ENCODE measurements at places on chromosomes 13 and 19.

DNA sequence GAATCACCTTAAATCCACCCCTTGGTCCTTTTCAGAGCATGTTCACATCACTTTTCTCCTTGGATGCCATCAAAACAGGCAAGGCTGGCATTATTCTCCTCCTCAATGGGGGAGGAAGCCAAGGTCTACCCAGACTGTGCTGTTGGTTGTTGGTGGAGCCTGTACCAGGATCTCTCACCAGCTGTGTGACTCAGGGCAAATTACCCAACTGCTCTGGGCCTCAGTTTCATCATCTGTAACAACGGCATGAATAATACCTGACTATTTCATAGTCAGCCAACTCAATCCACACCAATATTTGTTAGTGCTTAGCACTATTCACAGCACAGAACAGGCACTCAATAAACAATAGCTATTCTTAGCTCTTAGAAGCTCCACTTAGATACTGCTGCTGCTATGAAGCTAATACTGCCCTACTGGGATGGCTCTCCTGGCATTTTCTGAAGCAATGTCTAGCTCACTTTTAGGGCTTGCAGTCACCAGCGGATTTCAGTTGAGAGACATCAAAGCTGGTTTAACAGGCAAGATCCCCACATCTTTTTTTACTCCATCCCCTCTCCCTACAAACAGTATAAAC lies 116.9 kb downstream of the CCNA1 start:
- no peak for DNase-seq

DNA sequence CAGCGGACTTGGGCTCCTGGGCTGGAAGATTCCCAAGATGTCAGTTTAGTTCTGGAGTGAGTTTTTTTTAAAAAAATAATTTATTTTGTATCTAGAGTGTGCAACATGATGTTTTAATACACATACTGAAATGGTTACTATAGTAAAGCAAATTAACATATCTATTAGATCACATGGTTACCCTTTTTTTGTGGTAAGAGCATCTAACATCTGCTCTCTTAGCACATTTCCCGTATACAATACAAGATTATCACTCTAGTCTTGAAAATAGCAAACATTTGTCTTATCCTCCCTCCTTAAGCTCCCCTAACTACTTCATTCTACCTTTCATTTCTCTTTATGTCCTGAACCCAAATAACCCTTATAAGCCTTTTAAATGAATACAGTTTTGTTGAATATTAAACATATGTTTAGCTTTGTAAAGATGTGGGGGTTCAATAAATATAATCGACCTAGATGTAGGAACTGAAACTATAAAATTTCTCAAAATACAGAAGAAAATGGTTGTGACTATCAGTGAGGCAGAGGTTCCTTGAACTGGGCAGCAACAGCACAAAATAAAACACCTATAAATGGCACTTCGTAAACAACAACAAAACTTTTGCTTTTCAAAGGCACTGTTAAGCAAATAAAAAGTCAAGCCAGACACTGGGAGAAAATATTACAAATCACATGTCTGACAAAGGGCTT lies 466.6 kb downstream of the FGF9 start:
- no peak for DNase-seq

- no peak for DNase-seq
These were observed 4.4 kb downstream of the BCAT2 start for GRCh38 chr19:48806518-48806817.

DNA sequence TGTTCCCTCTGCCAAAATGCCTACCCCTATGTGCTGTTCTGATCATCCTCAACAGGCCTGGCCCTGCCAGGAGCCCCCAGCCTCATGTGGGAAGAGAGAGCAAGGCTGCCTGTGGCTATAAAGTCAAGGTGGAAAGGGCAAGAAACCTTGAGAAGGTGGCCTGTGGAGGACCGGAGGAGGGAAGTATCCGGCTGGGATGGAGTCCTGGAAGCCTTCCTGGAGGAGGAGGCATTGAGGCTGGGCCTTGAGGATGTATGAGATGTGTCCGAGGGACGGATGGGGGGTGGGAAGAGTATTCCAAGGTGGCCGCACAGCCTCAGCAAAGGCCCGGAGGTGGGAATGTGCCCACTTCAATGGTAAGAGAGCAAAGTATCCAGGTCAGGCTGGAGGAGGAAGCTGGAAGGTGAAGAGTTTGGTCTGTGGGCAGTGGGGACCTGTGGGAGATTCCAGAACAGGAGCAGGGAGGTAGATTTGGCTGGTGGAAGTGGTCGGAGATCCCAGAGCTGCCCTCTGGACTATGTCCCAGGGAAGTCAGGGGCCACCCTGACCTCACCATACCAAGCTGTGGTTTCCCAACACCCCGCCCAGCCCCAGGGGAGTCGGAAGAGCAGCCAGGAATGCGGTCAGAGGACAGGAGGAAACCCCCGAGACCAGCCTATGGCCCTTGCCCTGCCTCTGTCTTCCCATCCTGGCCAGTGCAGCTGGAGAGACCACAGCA lies 3.0 kb upstream of the PLIN4 start:
- DNase-seq = no peak

GRCh38 chr13:42808341-42808940 lies 27.1 kb downstream of the FAM216B start:
- DNase-seq = peak; percentile 89

DNA sequence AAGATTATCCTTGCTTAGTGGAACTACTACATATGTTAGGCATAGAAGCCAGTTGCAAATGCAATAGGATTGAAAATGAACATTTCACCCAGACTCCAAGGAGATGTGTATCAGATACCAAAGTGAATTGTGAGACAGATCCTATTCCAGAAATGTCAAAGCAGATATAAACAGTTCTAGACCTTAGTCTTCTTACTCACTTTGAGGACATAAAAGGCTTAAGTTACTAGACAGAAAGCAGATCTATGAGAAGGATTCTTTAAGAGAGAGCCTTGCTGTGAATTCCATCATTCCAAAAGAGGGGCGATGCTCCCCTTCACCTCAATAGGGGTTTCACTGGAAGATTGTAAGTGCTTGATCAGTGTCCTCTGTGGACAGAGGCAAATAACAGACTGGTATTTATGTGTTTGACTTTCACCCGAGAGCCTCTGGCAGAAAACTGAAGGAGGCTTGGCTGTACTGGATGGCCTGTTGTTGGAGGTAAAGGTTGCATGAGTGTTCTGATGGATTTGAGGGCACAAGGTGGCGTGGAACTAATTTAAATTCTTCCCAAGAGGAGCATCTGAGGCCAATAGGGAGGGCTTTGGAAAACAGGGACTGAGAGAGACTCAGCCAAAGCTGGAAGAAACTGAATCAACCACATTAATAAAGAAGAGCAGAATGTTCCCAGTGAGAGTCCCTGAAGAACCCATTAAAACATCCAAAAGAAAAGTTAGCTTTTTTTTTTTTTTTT lies 194.8 kb downstream of the DCLK1 start:
- DNase-seq = no peak

GRCh38 chr19:16861011-16861410 lies 27.8 kb upstream of the F2RL3 start:
- no peak for DNase-seq

DNA sequence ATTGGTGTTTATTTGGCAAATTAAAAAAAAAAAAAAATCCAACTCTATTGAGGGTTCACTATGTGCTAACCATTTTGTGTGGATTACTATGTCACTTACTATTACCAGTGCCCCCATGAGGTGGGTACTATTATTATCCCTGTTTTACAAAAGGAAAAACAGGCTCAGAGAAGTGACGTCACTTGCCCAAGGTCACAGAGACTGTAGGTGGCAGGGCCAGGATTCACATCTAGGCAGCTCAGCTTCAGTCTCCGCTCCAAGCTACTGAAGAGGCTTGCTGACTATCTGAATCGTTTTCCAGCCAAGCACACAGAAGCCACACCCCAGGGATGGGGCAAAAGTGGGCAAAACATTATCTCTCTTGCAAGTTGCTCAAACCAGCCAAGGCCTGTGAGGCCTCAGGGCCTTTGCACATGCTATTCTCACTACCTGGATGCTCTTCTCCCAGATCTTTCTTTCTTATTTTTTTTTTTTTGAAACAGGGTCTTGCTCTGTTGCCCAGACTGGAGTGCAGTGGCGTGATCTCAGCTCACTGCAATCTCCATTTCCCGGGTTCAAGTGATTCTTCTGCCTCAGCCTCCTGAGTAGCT lies 4.8 kb upstream of the ANGPTL8 start:
- no peak for DNase-seq

DNA sequence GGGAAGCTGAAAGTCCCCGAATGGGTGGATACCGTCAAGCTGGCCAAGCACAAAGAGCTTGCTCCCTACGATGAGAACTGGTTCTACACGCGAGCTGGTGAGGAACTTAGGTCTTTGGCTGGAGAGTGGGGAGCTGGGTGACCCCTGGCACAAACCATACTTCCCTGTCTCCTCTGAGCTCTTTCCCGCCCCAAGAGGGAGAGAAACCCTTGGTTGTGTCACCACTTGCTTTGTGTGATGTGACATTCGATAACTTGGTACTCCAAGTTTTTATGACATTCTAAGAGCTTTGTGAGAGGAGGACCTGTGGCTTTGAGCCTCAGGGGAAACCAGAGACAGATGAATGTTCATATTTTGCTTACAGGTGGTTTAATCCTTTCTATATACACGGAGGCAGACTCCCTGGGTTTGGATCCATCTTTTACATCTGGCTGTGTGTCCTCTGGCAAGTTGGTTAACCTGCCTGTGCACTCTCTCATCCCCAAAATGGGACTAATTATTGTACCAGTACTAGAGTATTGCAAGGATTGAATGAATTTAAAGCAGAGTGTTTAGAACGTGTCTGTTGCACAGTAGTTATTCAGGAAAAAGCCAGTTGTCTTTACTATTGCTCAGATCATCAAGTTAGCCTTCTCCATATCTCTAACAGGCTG lies 1.2 kb downstream of the RPS19 start:
- no peak for DNase-seq

DNA sequence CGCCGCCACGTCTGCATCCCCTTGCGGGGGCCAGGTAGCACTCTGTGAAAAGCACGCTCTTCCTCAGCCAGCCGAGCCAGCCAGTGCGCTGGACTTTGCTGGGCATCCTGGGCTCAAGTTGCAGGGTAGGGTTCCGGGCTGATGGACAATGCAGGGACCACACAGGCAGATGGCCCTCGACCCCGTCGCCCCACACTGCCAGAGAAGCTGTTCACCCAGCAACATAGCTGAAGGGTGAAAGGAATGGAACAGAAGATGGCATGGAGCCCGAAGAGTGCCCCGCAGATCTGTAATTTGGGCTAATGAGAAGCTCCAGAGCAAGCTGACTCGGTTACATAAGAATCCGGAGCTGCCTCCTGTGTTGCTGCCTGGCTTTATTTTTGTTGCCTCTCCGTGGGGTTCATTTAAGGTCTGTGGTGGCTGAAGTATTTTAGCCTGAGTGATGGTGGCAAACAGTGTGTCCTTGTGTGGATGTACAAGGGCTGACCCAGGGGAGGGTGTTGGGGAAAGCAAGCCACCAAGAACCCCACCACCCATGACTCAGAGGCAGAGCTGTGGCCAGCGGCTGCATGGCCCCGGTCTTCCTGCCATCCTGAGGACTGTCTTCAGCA lies 105.8 kb downstream of the SOX1 start:
- no peak for DNase-seq

DNA sequence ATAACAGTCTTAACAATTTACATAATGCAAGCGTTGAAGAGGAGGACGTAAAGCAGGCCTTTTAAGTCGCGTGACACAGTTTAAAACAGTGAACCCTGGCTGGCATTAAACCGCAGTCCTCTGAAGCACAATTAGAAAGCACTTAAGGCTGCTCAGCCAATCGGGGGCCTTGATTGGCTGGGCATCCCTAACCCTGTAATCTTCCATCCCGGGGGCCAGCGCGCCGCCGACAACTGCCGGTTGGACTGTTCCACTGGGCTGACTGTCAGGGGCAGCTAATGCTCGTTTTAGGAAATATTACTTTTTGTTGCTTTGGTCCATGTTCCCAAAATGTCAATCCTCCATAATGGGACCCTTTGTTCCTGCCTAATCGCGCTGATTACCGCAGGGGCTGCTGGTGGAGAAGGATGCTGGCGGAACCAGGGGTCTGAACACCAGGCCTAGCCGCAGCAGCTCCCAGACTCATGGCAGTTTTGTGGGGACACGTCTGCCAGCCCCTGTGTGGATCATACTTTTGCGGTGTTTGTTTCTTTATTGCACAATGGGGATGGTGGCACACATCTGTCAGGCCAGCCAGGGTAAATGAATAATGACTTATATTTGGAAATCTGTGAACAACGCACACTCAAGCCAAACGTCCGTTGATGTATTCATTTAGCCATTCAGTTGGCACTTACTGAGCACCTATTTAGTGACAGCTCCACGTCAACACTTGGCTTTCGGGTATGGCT lies 127.1 kb upstream of the SPACA7 start:
- no peak for DNase-seq
